Activated CD4-positive, alpha-beta T cell treated with anti-CD3 and anti-CD28 coated beads, Interleukin-2, Interleukin-4, amounts not matched to agents 100 ng/mL and 50 ng/mL, durations not matched to agents 16 hours and 8 hours (primary cell): ENCODE measurements at places on chromosomes 16 and 17.

GRCh38 chr17:77285594-77286390 lies 145.0 kb downstream of the SEC14L1 start:
- DNase-seq, result no peak

DNA sequence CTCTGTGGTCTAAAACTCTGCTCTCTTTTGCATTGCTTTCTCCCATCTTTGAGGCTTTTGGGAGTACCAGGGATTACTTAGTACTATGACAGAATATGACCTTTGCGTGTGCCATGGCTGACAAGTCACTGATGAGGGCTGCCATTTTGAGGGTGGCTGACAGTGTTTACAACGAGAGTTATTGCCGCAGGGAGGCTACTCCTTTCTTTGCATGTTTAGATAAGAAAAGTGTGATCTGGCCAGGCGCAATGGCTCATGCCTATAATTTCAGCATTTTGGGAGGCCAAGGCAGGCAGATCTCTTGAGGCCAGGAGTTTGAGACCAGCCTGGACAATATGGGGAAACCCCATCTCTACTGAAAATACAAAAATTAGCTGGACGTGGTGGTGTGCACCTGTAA lies 77.5 kb downstream of the GSG1L start:
- no peak for DNase-seq

DNA sequence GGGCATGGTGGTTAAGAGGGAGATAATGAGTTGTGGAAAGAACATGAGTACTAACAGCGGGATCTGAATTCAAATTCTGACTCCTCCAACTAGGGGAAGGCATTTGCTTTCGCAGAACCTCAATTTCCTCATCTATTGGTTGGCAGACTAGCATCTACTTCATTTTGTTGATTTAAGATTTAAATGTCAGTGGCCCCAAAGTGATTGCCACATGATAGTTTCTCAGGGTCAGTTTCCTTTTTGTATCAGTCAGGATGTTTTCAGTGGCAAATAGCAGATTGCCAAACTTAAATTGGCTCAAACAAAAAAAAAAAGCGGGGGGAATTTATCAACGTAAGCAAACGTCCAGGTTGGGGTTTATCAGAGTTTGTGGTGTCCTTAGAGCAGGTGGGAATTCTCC lies 25.1 kb upstream of the NOS2 start:
- no peak for DNase-seq

GRCh38 chr17:17377071-17377967 lies 74.1 kb downstream of the NT5M start:
- DNase-seq, result no peak

DNA sequence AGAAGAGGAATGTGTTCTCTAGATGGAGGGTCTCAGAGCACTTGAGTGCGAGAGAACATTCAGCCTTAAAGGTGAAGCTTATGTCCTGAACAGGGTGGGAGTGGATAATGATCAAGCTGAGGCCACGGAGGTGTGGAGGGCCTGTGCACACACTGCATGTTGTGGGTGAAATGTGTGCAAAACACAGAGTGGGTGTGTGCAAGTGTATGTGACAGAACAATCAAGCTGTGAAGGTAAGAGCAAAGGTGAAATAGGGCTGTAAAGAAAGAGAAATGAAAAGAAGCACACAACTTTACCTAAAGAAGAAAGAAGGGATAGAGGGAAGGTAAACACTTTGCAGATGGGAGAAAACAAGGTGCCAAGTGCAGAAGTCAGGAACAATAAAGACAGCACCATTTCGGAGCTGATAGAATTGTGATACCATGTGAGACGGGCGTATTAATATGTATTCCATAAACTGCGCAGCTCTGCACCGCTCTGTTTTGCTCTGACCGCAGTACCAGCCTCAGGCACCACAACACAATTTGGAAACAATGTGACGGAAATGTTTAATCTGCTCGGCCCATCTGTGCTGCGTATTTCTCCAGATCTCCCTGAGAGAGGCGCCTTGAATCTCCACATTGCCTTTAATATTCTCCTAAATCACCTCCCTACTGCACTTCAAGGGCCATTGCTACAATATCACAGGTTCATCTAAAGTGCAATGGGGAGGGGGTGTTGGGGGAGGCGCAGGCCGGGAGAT lies 40.6 kb downstream of the SNX11 start:
- no peak for DNase-seq

DNA sequence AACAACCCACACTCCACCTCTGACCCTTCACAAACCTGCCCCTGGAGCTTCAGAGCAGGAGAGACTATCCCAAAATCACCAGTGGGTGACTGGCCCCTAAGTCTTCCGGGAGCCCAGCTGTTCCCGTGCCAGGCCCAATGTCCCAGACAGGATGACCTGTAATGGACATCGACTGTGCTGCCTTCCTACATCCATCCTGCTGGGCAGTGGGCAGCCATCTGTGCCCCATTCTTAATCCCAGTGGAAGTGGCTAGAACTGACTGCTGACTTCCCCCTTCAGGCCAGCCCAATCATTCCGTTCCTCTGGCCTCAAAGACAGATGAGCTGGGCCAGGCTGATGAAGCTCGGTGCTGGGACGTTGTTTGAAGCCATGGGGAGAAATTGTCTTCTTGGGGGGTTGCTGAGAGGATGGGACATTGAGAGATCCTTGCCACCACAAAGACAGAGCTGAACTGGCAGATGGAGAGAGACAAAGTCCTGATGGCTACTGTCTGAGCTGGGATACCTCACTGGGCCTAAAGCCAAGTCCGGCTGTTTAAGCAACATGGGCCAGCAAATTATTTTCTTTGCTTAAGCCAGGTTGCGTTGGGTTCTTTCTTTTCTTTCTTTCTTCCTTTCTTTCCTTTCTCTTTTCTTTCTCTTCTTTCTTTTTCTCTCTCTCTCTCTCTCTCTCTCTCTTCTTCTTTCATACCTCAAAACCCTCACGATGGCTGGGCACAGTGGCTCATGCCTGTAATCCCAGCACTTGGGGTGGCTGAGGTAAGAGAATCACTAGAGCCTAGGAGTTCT lies 17.9 kb upstream of the ALOX15B start:
- no peak for DNase-seq

DNA sequence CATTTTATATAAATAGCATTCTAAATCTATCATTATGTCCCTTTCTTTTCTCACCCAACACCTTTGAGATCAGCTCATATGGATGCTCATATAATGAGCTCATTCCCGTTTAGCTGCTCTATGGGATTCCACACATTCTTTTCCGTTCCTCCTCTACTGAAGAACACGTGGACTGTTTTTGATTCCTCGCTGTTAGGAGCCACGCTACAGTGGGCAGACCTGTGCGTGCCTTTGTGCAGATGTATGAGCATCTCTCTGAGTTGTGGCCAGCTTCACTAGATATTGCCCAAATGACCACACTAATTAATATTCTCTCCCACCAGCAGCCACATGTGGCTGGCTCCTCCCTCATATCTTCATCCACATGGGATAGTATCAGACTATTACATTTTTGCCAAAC lies 6.0 kb upstream of the TNFRSF13B start:
- no peak for DNase-seq

DNA sequence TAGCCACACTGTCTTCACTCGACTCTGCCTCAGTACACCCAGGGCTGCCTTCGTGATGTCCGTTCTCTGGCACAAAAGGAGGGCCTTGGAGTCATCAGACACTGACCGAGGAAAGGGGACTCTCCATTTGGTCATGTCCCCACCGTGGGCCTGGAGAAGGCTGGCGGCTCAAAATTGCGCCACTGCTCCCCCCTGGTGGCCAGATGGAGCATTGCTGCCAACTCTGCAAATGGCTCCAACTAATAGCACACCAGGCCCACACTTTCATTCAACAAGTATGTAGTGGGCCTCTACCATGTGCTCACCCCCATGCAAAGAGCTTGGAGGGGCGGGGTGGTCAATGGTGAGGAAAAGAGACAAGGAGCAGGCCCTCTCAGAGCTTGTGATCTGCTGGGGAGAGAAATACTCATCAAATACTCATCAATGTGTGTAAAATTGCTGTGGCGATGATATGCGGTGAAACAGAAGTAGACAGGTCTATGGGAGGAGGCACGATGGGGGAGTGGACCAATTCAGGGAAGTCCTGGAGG lies 5.2 kb upstream of the GRIN2C start:
- DNase-seq, result peak; percentile 73

DNA sequence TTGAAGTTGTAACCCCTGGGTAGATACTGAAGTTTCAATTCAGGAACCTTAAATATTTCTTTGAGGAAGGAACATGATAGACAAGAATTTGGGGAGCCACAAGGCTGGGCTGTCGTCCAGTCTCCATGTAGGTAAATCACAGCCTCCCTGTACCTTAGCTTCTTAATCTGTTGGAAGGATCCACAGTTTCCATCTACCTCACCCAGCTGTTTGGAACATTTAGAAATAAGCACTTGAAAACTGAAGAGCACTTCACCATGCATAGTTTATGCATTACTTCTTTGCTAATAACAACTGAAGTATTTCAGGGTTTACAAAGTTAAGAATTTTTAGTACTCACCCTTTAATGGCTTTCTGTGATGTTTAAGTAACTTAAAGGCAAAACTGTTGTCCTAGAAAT lies 17.2 kb downstream of the TXNDC11 start:
- no peak for DNase-seq

DNA sequence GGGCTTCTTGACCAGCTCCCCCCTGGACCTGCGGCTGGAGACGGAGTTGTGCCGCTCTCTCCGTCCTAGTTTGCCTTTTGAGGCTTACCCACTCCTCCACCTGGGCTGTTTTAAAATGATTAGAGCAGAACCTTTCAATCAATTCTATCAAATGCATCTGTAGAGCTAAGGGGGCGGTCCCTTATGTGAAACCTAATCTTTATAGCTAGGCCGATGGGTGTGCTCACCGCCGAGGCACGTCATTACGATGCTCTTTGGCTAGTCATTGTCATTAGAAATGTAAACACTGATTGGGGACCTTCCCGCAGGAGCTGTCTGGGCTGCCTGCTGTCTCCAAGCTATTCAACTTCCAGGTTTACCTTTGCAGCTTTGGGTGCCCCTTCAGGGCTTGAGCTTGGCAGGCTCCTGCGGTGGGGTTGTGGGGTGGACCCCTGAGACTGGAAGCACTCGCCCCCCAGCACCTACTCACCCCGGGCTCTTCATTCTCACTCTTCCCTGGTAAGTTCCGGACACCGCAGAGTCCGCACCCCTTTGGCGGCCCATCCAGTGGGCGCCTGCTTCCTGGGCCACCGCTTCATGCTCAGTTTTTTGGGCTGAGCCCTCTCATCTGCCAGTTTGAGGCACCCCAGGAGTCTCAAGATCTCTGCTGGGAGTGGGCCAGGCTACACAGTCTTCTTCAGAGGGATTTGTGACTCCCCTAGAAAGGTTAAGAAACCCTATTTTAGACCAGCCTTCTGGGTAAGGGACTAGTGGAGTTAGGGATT lies 20.9 kb upstream of the IL17C start:
- no peak for DNase-seq

- DNase-seq, result no peak
These were observed 35.4 kb downstream of the TMEM114 start for GRCh38 chr16:8554881-8555280.

DNA sequence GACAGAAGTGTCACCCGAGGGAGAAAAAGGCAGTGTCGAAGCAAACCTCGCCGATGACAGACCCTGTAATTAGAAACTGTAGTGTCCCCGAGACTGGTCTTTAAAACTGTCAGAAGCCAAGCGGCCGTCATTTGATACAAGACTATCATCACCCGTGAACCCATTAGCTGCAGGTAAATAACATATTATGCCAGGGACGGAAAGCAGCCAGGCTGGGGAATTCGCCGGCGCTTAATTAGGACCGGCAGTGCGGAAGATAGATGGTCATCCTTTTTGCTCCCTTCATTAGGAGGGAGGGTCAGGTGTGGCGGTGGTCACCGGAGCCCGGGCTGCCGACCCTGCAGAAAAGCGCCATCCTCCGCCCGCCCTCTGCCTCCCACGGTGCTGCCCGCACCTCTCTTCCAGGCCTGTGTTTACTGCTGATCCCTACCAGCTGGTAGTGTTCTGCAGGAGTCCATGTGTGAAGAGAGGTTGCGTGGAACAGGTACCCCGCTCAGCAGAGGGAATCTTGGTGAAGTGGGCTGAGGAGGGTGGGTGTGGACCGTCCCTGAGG lies 109.4 kb upstream of the GSE1 start:
- no peak for DNase-seq

DNA sequence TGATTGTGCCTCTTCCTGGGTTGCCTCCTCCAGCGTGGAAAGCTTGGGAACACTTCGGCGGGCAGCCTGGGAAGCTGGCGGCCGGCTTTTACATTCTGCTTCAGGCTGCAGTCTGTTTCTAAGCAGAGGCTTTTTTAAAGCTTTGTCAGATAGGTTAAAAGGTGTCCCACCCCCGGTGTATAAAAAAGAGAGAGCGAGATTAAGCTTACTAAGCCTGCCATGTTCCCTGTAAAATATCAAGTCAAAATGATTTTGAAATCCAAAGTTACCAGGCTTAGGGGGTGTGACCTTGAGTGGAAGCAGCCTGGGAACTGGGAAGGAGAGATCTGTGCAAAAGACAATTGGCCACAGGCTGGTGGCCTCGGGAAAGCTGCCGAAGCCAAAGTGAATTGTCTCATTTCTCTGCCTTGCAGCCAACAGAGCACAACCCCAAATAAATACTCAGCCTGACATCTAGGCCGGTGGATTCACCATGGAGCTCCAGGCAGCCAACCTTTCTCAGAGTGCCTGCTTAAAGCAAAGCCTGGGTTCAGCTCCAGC lies 254.5 kb downstream of the FTO start:
- no peak for DNase-seq

- DNase-seq, result no peak
These were observed 27.6 kb upstream of the DLX3 start for GRCh38 chr17:50022463-50023130.

DNA sequence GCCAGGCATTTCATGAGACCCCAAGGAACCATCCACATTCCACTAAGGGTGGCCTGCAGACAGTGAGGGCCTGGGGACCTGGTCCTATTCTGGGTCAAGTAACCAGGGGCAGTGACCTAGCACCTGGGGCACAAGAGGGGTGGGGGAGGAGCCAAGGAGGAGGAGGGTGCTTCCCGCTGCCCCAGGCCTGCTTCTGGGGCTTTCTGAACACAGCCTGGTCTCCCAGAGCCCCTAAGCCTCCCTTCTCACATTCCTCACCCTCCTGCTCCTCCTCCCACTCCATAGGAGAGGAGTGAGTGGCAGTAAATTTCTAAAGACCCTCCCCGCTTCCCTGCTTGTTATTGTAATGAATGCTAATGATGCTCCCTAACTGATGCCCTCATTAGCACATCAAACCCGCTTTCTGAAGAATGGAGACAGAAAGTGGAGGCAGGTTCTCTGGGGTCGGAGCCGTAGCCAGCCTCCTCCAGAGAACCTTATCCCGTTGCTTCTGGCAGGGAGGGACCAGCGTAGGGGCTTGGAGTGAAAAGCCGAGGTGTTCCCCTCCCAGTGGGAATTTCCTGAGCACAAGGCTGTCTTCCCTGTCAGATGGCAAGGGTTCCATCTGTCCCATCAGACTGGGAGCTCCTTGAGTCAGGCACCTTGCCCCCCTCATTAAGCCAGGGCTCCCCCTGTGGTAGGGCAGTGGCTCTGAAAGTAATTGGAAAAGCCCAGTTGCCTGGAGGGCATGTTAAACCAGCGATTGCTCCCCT lies 3.7 kb upstream of the SRCIN1 start:
- DNase-seq, result no peak

- no peak for DNase-seq
These were observed 78.1 kb upstream of the DHX40 start for GRCh38 chr17:59487161-59487873.

DNA sequence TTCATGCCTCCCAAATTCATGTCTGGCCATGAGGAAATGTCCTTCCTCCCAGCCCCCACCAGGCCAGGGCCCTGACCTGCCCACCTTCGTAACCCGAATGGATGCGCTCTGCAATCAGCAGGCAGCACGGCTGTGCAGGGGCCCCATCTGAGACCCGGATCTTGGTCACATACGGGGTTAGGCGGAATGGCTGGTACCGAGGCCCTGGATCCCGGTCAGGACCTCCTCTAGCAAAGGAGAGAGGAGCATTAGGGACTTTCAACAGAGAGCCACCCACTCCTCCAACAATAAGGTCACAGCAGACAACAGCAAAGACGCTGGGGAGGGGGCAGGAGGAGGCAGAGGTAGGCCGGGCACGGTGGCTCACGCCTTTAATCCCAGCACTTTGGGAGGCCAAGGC lies 3.6 kb downstream of the PER1 start:
- DNase-seq, result no peak
